Kidney tubule cell (primary cell): ENCODE measurements at places on chromosomes 7 and 10.

GRCh38 chr10:29199339-29199738 lies 89.5 kb upstream of the LYZL1 start:
- no peak for DNase-seq

GRCh38 chr7:28037220-28038010 lies 143.2 kb downstream of the JAZF1 start:
- DNase-seq: peak; percentile 98

GRCh38 chr10:102449321-102450123 lies 1.8 kb downstream of the C10orf95 start:
- DNase-seq: peak; percentile 86

DNA sequence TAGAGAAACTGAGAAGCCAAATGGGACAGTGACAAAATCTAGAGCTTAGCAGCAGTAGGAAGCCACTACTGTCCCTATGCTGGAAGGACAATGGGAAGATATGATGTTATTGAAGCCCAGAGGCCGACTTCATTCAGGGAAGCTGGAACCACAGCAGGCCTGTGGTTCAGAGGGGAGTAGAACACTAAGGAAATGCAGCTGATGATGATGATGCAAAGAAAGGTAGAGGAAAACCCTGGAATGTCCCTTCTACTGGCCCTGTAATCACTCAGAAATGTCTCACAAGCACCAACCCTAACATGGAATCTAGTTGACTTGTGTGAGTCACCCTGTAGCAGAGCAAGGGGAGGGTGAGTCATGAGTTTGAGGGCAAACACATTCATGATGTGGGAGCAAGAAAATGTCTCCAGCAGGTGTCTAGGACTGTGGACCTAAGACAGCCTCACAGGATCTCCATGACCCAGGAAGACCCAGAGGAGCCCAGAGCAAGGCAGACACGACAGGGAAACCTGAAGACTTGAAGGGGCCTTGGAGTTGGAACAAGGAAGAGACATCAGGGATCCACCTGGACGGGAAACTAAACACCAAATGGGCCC lies 37.0 kb upstream of the LRRC17 start:
- peak; percentile 100 for DNase-seq

DNA sequence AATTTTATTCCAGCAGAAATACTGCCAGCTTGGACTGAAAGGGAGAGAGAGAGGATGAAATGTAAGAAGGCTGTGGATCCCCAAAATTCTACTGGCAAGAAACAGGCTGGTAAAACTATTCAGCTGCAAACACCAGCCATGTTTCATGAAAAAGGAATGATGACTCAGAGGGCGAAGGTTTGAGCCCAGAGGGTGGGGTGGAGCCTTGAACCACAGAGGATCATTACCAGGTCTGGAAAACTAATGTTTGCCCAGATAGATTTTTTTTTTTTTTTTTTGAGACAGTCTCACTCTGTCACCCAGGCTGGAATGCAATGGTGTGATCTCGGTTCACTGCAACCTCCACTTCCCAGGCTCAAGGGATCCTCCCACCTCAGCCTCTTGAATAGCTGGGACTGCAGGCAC lies 41.7 kb upstream of the NRF1 start:
- DNase-seq: peak; percentile 96

GRCh38 chr7:141094336-141095070 lies 20.6 kb downstream of the TMEM178B start:
- no peak for DNase-seq
